ENCODE measurements at places on chromosomes 3 and 15.

- DNase-seq = no peak
These were observed 20.0 kb downstream of the PLCL2 start for GRCh38 chr3:16904423-16905417.

GRCh38 chr15:41774882-41775417 is 666 bp downstream of the MAPKBP1 start:
- no peak for DNase-seq

DNA sequence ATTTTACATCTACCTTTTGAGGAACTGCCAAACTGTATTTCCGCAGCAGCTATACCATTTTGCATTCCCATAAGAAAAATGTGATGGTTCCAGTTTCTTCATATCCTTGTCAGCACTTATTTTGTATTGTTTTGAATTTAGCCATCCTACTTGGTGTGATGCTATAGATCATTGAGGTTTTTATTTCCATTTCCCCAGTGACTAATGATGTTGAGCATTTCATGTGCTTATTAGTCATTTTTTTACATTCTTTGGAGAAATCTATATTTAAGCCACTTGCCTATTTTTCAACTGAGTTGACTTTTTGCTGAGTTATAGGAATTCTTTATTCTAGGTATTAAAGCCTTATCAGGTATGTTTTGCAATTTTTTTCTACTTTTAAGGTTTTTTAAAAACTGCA is 347.6 kb upstream of the RARB start:
- no peak for DNase-seq

DNA sequence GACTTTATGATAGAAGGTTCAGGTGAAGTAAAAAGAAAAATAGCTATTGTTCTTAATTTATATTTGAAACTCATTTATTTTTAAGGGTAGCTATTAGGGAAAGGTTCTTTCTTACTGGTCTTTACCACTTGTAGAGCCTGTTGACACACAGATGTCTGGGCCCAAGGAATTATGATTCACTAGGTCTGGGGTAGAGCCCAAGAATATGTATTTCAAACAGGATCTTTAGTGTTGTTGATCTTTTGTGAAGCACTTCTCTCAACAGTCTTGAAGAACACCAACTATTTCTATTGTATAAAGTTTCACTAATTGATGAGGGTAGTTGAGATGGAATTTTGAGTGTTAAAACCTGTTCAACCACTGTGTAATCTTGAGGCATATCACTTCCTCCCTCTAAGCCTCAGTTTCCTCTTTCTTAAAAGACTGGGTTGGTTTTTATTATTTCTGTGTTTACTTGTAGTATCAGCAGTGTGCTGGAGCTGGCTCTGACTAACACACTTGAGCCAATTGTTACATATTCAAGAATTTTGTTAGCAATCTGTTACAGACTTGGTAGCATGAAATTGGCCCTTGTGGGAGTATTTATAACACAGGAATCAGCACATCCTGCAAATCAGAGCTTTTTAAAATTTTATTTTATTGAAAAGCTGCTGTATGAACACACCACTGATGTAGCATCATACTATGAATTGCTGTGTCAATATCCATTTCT is 155.9 kb downstream of the RBMS3 start:
- DNase-seq = no peak

DNA sequence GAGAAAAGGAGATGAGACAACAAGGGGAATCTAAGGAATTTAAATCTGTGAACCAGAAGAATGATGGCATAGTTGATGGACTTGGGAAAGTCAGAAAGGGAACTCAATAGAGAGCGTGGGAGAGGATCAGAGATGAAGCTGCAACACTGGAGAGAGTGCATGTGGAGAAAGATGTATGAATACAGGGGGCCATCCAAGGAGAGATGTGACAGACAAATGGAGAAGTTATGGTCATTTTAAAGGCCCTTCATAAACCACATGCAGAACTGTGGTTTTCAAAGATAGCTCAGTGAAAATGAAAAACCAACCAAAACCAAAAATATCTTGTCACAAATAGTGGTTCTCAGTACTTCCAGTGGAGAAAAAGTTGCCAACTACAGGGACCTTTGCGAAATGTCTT is 265.2 kb downstream of the SUCLG2 start:
- peak; percentile 8 for DNase-seq

DNA sequence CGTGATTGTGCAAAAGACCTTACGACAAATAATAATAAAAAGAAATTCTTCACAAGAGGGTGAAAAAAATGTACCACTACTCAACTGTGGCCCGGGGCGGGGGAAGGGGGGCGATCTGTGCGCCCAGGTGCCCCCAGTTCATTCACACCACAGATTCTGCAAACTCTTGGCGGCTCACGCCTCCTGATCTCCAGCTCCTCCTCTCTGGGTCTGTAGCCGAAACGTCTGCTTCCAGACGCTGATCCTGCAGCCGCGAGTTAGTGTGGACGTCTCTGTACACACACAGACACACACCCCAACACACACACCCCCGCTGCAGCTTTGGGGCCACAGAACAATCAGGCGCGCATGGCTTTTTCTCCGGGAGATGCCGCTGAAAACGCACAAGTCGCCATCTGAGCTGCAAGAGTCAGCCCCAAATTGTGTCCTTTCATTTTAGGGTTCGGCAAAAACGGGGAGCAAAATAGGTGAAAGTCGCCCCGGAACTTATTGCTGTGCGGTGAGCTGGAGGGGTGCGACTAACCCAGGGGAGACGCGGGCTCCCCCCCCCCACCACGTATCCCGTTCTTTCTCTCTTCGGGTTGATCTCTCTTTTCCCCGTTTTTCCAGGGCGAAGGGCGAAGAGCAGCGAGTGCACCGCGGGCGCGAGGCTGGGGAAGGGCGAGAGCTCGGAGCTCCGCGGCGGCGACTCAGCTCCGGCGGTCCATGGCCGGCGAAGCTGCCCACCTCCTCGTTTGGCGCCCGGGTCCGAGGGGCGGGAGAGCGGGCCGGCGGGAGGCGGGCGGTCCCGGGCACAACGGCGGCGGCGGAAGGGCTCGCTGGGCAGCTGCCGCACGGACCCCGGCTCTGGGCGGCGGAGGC is 505 bp upstream of the WNT5A start:
- no peak for DNase-seq

GRCh38 chr15:78925956-78926743 is 18.7 kb downstream of the CTSH start:
- DNase-seq = no peak

DNA sequence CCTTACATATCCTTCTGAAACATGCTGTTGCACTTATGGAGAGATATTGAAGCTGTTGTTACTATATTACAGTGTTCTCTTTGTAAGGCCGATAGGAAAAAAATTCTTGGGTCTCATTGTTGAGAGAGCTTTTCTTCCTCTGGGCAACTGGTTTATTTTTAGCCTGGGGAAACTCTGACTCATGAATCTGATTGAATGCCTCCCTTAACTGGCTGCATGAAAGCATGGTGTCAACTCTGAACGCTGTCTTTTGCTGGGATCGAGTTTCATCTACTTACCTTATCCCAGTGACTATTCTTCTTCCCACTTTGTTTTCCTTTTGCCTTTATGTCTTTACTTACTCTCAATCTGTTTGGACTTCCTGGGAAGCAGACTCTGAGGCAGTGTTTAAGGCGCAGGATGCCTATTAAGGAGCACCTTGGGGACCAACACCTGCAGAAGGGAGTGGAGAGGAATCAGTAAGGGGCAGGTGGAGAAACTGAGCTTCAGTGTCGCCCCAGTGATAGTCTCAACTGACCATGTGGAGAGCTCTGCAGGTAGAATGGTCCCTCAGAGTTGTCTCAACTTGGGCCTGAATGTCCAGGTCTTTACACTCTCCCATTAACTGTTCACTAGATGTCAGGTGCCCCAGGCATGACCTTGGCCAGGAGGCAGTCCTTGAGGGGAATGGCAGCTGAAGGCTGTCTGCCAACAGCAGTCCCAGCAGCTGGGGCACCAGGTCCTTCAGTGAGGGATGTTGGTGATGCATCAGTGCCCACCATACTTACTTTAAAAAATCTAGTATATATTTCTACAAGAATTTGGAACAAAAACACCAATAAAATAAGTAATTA is 88.9 kb upstream of the CCNL1 start:
- DNase-seq = no peak

DNA sequence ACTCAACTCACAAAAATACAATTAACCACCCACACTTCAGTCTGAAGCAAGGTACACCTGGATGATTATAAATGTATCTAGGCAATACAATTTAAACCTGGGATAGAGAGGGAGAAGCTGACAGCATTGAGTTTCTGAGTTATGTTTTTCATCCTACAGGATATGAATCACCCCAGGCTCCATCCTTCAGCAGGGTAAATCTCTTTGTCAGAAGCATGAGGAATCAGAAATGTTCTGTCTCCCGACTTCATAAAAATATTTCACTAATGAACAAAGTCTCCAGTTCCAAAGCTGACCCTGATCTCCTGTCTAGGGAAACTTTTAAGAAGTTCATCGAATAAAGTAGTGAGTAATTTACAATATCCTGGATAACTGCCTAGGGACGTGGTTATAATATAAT is 25.5 kb upstream of the FRMD4B start:
- DNase-seq = no peak

DNA sequence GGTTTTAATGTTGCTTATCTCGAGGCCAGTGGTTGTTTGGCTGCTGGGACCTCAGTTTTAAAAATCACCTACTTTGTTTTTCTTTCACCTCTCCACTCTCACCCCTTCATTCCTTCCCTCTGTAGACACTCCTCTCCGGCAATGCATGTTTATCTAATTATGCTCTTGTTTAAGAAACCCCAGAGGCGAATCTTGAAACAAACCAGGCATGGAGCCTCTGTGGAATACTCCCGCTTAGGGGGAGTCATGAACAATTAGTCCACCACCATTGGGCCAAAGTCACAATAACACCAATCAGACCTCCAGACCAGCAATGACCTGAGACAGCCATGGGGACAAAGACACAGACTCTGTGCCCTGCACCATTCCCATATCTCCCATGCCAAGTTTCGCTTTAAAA is 53.3 kb downstream of the EFCAB12 start:
- DNase-seq = no peak

DNA sequence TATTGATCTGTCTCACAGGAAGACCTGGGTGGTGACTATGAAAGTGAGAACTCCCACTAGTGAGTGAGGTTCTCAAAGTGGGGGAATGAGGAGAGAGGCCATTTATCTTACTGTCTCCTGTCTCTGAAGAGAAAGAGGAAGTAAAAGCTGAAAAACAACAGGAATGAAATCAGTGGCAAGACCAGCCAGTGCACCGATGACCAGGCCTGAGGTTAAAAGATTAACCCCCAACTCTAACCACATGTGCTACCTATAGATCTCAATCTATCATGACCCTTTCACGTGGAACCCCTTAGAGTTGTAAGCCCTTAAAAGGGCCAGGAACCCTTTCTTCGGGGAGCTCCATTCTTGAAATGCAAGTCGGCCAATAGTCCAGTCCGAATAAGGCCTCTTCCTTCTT is 239.3 kb upstream of the CNTN6 start:
- no peak for DNase-seq

DNA sequence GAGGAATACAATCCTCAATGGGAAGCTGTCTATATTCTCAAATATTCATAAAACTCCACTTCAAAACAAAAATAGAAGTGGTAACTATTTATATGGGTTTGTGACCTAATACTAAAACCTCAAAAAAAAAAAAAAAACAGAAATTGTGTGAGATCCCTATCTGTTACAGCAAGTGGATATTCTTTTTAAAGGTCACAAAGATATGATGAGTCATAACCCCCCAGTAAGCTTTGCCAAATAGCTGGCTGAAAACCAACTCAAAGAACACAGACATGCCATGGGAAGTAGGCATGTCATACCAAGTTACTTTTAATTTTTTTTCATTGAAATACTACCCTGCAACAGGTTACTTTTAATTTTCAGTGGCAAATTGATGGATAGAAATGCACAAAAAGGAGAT is 62.5 kb downstream of the CBLB start:
- DNase-seq = peak; percentile 84

GRCh38 chr3:98612587-98612986 is 19.2 kb upstream of the CPOX start:
- DNase-seq = no peak

DNA sequence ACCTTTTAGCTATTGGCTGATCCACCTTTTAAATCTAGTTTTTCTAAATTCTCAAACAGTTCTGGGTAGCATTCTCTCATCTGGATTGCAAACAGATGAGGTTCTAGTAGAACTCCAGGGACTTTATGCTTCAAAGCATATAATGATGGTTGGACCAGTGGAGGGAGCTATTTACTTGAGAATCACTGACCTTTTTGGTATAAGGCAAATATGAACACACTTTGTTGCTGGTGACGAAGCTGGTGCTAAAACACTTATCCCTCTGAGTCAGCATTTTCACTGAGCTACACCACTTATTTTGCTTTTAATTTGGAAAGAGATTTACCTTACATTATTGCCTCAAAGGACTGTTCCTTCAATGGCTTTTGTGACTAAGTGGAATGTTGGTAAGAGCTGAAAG is 58.6 kb upstream of the SLITRK3 start:
- peak; percentile 5 for DNase-seq

GRCh38 chr15:94229591-94230369 is 1.6 kb upstream of the MCTP2 start:
- DNase-seq = peak; percentile 25

- DNase-seq = no peak
These were observed 39.3 kb downstream of the SRP14 start for GRCh38 chr15:39999538-40000200.

- DNase-seq = no peak
These were observed 473.8 kb downstream of the TAFA4 start for GRCh38 chr3:68458581-68458980.

- no peak for DNase-seq
These were observed 24.8 kb downstream of the PSTPIP1 start for GRCh38 chr15:77019521-77020331.

GRCh38 chr15:87874896-87875711 is 381.4 kb downstream of the NTRK3 start:
- no peak for DNase-seq

- DNase-seq = peak; percentile 36
These were observed 100.4 kb downstream of the DGKG start for GRCh38 chr3:186261638-186262037.

- no peak for DNase-seq
These were observed 3.9 kb upstream of the KBTBD13 start for GRCh38 chr15:65072617-65073016.

DNA sequence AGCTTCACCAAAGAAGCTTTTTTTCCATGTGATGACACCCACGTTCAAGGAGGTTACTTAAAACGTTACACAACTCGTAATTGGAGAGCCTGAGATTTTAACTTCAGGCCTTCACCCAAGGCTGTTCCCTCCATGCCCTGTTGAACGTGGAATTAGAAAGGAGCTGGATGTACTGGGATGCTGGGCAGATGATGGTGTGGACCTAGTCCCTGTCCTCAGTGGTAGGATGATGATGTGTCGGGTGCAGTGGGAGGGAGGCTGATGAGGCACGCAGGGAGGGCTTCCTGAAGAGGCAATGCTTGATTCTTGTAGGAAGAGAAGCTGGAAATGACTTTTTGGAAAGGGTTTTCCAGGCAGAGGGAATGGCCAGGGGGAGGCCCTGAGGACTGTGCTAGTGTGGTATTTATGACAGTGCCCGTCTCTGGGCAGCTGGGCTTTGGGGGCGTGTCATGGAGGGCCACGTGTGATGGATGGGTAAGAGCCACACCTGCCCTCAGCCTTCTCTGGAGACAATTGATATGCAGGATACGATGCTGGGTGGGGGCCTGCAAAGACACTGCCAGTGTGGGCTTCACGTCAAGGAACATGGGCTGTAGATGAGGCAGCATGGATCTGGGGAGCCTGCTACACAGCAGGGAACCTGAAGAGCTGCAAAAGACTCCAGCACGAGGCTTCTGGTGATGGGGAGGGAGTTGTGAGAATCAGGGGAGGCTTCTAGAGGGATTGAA is 15.3 kb downstream of the SYNM start:
- DNase-seq = no peak
